NCI-H345 (cell line): ENCODE measurements at places on chromosomes 7 and 10.

DNA sequence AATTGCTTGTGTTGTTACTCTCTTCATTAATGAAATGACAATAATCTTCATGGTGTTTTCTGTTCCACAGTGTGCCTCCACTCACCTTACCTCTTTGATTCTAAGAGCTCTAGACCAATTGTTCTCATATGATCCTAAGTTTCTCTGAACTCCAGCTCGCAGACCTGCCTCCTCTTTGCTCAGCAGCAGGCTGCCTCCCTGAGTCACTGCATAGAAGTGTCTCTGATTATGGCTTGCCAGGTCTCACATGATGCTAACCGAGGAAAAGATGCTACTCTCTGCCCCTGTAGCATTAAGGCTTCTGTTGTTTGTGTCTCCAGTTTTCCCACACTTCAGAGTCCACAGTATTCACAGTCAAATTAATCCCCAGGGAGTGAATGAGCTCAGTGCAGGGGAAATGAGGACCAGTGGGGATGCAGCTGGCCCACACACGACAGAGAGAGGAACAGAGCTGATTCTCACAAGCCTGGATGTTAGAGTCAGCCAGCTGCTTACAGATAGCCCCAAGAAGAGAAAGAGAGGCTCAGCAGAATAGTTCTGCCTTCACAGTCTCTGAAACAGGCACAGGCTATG is 145.9 kb upstream of the EGR2 start:
- no peak for DNase-seq

DNA sequence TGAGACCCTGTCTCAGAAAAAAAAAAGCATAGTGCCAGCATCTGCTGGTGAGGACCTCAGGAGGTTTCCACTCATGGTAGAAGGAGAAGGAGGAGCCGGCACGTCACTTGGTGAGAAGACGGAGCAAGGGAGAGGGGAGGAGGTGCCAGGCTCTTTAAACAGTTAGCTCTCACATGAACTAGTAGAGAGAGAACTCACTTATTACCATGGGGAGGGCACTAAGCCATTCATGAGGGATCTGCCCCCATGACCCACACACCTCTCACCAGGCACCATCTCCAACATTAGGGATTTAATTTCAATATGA is 62.9 kb upstream of the VKORC1L1 start:
- no peak for DNase-seq

DNA sequence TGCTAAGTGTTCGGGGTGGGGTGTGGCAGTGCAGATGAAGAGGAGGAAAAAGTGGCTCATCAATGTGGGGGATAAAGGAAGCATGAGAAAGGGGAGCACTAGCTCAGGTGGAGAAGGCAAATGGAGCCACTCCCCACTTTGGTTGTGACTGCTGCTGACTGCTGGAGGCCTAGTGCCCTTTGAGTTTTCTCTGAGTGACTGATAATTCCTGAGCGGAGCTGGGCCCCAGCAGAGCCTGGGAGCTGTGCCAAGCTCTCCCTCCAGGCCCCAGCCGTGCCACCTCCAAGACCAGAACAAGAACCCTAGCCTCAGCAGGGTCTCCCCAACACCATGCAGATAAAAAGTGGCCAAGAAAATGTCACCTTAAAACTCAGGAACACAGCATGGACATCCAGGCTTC is 9.7 kb upstream of the RASSF4 start:
- DNase-seq, result no peak

- DNase-seq, result no peak
Observed at GRCh38 chr10:114928818-114929217, 9.2 kb upstream of the TRUB1 start.

GRCh38 chr7:6028563-6028962 is 2.6 kb upstream of the ANKRD61 start:
- DNase-seq, result no peak

DNA sequence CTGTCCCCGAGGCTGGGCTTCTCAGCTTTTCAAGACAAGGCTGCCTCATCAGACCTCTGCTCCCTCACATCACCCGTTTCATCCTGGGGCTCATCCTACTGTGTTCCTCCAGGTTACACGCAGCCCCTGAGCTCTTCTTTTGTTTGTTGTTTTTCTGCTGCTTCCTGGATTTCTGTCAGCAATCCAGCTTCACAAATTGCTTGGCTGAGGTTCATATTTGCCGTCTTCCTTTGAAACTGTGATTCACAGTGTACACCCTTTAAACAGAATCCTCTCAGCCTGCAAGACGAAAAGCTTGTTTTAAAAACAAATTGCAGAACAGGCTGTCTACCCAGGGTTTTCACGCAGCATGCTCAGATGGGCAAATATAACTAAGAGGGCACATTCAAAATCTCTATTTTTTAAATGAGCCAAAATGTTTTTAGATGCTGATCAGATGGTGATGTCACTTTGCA is 39.1 kb upstream of the PARD3 start:
- DNase-seq, result no peak

DNA sequence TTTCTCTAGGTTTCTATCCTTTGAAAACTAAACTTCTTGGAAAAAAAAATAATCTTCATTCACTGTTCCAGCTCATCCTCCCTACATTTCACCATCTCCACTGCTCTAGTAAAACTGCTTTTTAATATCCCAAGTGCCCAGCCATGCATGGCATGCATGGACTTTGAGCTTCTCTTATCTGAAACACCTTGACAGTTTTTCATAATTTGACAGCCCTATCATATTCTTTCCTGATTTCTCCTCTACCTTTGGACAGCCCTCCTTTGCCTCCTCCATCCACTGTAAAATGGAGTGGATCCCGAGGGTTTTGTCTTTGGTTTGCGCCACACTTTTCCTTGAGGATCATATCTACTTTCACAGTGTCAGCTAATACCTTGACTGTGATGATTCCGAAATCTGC is 212.8 kb downstream of the ANK3 start:
- no peak for DNase-seq

- DNase-seq, result peak; percentile 15
Observed at GRCh38 chr10:73591935-73592699, 975 bp upstream of the USP54 start.

GRCh38 chr10:119309423-119309770 is 102.0 kb downstream of the GRK5 start:
- no peak for DNase-seq

DNA sequence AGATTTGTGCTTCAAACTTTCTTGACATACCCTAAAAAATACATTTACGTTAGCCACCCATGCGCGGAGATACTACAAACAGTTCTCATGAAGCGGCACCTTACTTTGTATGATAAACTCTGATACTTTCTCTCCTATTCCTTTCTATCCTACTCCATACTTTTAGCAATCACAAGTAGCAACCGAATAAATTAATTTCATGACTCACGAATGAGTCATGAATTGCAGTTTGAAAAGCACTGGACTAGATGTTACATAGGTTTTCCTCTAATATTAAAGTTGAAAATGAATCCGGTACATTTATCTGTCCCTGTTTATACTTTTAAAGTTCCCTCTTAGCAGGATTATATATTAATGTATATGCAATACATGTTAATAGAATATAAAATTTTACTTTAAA is 67.6 kb downstream of the CUBN start:
- no peak for DNase-seq

DNA sequence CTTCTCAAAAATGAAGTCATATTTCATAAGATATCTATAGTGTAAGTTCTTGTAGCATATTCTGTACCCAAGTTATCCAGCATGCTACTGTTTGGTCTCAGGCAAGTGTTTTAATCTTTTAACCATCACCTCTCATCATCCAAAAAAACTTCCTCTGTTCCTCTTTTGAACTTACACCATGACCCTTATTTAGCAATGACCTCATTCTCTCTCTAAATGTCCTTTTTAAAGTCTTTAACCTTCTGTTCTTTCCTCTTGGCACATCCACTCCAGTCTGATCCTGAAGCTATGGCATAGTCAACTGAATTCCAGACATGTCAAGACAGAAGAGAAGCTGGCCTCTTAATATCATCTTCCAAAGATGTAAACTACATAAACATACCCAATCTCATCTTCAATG is 26.2 kb downstream of the PPP3CB start:
- no peak for DNase-seq

DNA sequence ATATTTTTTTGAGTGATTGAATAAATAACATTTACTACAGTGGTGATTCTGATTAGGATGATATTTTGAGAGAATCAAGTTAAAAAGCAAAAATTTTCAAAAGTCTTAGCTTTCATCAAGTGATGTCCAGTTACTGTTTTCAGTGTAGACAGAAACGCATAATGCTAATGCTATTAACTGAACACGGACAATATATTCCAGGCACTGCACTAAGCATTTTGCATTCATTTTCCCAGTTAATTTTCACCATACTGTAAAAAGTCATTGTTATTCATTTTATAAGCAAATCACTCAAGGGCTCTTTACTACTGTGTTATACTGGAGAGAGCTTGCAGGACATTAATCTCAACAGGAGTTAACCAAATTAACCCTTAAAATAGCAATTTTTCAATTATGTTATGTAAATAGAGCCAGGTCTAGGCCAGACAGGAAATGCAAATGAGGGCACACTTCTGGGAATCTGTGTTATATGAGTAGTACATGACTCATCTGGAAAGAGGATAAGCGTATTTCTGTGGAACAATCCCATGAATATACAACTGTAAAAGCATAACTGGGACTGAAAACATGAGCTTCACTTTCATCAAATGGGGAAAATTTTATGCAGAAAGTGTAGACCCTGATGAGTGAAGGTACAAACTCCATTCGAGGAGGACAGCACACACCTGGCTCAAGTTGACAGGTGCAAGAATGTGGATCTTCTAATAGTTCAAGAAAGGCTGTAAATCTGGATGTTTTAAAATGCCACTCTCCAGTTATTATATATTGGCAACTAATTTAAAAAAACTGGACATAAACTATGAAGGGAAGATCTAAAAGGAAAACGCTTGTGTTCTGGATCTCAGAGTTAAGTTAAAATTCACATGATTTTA is 75.4 kb downstream of the ANK3 start:
- DNase-seq, result no peak

GRCh38 chr10:69817078-69817581 is 15.4 kb downstream of the COL13A1 start:
- DNase-seq, result no peak

DNA sequence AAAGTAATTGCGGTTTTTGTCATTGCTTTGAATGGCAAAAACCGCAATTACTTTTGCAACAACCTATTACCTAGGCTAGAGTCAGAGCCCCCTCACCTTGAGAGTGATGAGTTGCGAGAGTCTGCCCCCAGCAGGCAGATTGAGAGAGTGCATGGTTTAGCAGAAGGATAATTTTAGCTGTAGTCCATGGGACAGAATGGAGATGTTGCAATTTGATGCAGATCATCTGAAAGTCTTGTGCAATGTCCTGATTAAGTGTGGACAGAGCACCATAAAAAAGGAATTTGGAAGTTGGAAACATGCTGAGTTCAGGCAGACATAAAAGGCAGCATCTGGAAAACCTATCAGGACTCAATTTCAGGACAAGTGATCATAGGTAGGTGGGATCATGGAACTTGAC is 48.7 kb downstream of the GPR141 start:
- peak; percentile 2 for DNase-seq

GRCh38 chr7:34245246-34245645 is 339.9 kb downstream of the BMPER start:
- DNase-seq, result no peak

GRCh38 chr7:66138994-66139752 is 24.5 kb downstream of the CRCP start:
- no peak for DNase-seq

GRCh38 chr10:122328676-122329075 is 45.8 kb upstream of the PLEKHA1 start:
- DNase-seq, result no peak

- no peak for DNase-seq
Observed at GRCh38 chr10:23230582-23230981, 38.5 kb downstream of the PTF1A start.

DNA sequence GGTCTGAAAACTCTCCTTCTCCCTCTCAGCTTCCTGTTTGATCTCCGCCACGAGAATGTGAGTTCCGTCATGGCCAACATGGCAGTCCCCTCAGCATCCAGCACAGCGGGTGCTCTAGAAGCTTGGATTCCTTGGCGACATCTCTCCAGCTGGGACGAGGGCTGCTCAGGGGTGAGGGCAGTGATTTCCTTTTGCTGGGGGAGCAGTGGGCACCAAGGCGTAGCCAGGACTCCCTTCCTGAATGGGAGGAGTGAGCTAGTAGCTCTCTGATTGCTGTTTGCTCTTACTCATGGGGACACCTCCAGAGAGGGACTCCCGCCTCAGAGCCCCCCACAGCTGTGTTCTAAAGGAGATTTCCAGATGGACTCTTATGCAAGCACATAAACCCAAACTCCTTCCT is 28.8 kb upstream of the CTBP2 start:
- no peak for DNase-seq

- DNase-seq, result no peak
Observed at GRCh38 chr10:7507887-7508726, 97.3 kb upstream of the SFMBT2 start.

DNA sequence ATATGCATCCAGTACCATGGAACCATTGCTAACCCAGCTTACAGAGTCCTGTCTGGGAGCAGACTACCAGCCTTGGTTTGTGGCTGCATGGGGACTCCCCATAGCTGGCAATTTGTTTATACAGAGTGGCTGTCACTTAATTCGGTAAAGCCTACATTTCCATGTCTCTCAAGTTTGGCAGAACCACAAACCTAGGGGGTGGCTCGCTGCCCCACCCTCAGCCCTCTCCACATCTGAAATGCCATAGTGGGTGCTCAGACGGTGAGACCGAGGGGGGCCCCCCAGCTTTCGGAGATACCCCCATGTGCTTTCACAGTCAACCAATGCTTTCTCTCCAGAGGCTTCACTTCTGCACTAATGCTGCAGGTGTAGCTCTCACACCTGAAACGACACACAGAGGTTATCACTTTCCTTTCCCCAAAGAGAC is 75.5 kb upstream of the KAT6B start:
- DNase-seq, result no peak

GRCh38 chr10:23370106-23370505 is 25.5 kb upstream of the C10orf67 start:
- DNase-seq, result no peak

GRCh38 chr7:151008511-151009323 is 15.6 kb downstream of the ATG9B start:
- no peak for DNase-seq

- DNase-seq, result no peak
Observed at GRCh38 chr7:147567043-147567442, 1023.5 kb upstream of the C7orf33 start.

DNA sequence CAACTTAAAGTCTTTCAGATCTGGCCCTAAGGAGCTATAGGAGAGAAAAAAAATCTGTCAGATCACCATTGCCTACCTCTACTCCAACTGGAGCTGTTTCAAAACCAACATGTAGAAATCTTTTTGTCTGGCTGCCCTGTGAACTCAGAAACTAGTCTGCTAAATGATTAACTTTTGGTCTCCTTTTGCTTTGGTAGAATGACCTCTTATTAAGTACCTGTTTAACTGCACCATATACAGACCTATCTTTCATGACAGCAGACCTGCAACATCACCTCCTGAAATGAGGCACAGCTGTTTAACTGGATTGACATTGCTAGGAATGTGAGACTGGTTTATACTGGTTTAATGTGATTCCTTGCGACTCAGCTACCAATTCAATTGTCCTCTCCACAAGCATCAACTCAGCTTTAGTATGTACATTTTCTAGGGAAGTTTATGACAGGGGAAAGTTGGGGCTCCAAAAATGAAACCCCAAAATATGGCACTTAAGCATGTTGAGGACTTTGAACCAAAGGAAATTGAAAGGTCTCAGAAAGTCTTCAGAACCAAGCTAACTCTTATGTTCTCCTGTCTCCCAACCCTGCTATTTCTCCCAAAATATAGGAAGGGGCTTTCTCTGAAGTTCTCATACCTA is 1.8 kb downstream of the CYP3A43 start:
- no peak for DNase-seq

GRCh38 chr7:111801277-111801676 is 239.0 kb upstream of the IMMP2L start:
- DNase-seq, result no peak

GRCh38 chr7:45574416-45574668 is 174 bp downstream of the ADCY1 start:
- DNase-seq, result no peak

- no peak for DNase-seq
Observed at GRCh38 chr10:88858491-88858890, 6.8 kb upstream of the ANKRD22 start.
